Mesothelial cell of epicardium (in vitro differentiated cells): ENCODE measurements at places on chromosomes 3 and 15.

GRCh38 chr3:68706096-68706495, 226.3 kb downstream of the TAFA4 start:
- DNase-seq = no peak

DNA sequence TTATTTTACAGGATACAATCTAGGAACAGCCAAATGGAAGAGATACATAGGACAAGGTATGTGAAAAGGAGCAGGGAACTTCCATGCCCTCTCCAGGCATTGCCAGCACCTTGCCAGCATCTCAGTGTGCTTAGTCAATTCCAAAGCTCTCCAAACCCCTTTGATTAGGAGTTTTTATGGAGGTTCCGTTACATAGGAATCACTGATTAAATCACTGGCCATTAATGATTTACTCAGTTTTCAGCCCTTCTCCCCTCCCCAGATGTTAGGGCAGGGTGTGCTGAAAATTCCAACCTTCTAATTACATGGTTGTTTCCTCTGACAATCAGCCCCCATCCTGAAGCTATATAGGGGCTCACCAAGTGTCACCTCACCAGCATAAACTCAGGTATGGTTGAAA, 11.5 kb downstream of the MYLK start:
- no peak for DNase-seq

- DNase-seq = no peak
These were observed 9.1 kb downstream of the MRPS11 start for GRCh38 chr15:88476635-88477060.

DNA sequence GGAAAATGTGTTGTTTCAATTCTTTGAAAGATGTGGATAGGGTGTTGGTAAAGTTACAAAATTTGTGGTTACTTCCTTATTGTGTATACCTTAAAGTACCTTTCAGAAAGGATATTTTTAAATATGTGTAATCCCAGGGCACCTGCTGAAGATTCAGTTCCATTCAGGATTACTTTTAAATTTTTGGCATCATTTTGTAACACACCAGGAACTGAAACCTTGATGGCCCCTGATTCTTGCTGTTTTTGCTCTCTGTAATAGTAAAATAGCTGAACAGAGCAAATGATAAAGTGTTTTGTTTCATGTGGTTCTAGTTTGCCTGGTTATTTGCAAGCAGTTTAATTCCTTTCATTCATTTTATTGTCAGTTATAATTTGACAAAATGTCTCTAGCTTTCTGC, 160.9 kb downstream of the KLHL25 start:
- no peak for DNase-seq

GRCh38 chr3:151459358-151459757, 1.5 kb downstream of the IGSF10 start:
- no peak for DNase-seq

DNA sequence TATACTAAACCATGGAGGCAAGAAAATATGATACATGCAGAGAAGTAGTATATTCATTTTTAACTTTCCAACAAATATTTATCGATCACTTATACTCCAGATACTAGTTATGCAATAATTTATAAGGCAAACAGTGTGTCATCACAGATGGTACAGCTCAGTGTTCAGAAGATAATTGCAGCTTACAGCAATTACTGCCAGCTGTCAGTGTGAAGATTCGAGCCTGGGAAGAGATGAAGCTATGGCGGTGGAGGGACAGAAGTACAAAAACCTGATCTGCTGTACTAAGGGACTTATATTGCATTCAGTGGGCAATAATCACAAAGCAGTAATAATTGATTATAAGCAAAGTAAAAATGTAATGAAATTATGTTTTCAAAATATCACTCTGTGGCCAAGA, 170.6 kb upstream of the EPHA3 start:
- no peak for DNase-seq

DNA sequence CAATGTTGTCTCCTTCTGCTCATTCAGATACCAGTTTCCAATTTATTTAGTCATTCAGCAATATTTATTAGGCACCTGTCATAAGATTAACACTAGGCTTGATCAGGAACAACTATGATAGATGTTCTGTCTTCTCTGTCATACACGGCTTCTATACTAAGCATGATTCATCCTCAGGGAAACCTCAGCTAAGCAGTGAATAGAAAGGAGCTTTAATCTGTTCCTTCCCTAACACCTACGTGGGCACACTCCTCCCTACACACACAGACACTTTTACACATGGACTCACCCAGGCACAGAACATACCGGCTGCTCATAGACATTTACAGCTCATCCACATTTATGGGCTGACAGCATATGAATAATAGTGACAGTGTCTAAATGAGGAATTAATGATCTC, 136.9 kb downstream of the LEKR1 start:
- no peak for DNase-seq

DNA sequence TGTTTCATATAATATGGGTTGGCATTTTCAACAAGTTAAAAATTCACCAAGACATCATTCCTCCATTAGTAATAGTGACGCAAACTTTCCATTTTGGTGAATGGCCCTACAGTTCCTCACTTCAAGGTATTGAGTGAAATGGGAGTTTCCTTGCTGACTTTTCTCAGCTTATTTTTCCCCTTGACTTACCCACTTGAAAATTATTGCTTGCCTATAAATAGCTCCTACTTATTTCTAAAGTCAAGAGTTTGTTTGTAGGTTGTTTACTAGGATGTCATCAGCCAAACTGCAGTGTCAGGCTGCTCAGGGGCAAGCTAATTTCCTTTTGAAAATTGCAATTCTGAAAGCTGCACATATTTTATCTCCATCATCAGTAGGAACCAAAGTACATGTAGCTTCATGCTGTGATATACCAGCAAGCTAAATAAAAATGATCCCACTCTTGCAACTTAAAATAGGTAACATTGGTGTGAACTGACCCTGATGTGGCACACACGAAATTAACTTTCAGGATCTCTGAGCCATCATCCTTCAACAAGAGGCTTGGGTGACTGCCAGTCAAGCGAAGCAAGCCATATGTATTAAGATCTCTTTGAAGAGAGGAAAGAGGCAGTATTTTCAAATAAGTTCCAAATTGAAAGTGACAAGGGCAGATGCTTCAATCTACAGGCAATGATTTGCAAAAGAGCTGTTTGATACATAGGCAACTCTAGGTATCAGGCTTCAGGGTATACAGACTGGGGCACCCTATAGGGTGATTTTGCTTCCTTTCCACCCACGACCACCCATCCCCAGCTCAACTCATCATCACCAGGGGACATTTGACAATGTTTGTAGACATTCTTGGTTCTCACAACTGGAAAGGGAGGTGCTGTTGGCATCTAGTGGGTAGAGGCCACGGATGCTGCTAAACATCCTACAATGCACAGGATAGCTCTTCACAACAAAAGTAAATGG, 66.8 kb upstream of the RASGRP1 start:
- DNase-seq = no peak

GRCh38 chr3:157271283-157271882, 111.4 kb upstream of the CCNL1 start:
- DNase-seq = no peak

DNA sequence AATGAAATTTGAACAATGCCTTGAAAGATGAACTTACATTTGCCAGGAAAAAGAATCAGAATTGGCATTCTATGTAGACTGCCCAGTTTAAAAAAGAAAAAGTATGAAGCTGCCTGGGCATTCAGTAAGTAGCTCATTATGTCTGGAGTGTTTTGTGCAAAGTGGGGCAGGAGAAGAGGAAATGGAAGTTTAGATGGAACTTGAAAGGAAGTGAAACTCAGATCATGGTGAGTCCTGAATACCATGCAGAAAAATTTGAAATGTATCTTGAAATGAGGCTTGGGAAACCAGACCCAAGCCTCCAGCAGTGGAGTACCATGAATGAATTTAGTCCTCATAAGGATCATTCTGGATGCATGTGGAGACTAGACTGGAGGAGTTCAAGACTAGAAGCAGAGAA, 4.8 kb upstream of the MORC1 start:
- no peak for DNase-seq

DNA sequence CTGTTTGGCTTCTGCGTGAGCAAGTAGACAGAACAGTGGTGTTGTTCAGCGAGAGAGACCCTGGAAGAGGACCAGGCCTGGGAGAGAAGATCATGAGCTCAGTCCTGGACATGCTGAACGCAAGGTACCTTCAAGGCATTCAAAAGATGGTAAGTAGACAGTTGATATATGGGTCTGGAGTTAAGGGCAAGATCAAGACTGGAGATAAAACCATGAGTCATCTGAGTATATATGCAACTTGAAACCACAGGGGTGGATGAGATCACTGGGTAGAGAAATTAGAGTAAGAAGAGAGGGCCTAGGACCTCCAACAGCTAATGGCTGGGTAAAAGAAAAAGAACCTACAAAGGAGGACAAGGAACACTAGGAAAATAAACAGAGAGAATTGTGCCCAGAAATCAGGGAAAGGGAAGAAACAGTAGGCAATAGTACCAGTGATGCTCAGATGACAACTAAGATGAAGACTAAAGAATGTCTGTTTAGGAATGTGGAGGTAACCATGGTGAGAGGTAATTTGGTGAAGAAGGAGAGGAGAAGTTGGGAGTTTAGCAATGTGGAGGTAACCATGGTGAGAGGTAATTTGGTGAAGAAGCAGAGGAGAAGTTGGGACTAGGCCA, 343.2 kb upstream of the ADAMTS9 start:
- DNase-seq = no peak

GRCh38 chr3:129004639-129005295, 3.7 kb downstream of the EFCC1 start:
- no peak for DNase-seq

DNA sequence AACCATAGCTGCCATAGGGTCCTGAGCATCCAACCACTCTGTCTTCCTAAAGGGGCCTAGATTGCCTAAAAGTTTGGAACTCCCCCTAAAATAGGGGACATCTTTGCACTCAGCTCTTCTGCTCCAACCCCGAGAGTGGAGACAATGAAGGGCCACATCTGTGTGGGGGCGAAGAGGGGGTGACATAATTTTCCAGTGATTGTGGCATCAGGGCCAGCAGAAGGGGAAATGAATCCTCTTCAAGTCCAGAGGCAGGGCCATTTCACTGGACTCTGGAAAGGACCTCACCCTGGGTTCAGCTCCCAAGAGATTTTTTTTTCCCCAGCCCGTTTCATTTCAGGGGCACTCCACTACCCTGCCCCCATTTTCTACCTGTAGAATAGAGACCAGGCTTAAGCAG, 4.6 kb upstream of the ANKRD63 start:
- no peak for DNase-seq

DNA sequence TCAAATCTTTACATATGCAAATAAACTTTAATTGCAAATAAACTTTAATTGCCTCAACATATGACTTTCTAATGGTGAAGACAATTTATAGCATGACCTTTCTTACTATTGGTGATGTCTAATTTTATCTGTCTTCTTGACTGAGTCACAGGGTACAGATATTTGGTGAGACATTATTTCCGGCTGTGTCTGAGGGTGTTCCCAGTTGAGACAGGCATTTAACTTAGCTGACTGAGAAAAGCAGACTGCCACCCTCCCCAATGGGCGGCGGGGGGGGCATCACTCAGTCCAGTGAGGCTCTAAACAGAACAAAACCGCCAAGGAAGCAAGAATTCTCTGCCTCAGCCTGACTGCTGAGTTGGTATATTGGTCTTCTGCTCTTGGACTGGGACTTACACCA, 160.0 kb downstream of the TBL1XR1 start:
- DNase-seq = no peak

- DNase-seq = no peak
These were observed 50.4 kb downstream of the GLB1 start for GRCh38 chr3:33046521-33046920.

DNA sequence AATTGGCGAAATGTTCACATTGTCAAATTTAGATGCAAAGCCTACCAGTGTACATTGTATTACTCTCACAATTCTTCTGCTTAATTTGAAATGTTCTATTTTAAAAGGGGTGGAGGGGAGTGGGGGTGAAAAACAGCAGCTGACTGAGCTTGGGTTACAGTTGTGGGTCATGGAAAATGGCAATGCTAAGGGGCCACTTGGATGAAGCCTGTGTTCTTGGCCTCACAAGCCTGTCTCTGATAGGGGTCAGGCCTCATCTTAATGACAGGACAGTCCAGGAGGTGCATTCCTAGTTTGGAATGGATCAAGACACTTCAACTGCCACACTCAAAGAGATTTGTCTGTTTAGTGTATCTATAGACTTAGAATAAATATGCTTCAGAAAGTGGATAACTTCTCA, 158.2 kb downstream of the TNIK start:
- DNase-seq = no peak

DNA sequence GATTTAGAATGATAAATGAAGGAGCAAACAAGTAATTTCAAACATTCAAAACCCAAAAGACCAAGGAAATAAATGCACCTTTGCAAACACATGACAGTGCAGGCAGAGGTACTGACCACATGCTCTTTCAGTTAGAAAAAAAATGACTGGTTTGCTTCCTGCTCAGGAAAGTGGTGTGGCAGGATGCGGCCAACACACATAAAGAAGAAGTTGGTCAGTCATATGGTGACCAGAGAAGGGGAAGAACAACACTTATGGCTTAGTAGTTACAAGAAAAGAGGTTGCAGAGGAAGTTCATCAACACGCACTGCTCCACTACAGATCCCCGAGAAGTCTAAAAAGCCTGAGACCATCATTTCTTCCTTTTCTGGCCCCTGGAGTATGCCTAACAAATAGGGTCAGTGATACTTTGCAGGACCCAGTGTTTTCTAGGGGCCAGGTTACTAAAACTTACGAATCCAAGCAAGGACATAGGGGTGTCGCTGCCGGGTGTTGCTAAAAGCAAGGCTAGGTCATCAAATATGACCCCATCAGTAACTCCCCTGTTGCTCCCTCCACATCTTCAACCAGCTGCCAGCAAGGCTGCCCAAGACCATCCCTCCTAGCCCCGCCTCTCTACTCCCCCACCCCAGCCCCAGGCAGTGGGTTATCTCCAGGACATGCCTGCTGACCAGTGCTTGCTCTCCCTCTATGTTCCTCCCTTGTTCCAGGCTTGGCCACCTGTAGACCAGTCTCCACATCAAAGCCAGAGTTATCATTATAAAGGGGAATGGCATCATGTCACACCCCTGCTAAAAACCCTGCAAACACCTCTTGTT, 11.2 kb downstream of the ATP8B4 start:
- no peak for DNase-seq

- no peak for DNase-seq
These were observed 165.7 kb downstream of the P3H2 start for GRCh38 chr3:189954733-189955665.

GRCh38 chr3:15367059-15367458, 34.7 kb upstream of the SH3BP5 start:
- DNase-seq = no peak

GRCh38 chr3:59809016-59809415, 759.2 kb upstream of the CFAP20DC start:
- no peak for DNase-seq

GRCh38 chr15:56950979-56951378, 32.5 kb downstream of the TCF12 start:
- DNase-seq = no peak

DNA sequence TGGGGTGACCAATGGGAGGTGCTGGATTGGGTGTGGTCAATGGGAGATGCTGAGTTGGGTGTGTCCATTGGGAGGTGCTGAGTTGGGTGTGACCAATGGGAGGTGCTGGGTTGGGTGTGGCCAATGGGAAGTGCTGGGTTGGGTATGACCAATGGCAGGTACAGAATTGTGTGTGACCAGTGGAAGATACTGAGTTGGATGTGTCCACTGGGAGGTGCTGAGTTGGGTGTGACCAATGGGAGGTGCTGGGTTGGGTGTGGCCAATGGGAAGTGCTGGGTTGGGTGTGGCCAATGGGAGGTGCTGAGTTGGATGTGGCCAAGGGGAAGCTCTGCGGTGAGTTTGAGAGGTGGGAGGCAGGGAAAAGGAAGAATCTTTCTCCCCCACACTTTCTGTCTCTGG, 250.0 kb upstream of the PROK2 start:
- no peak for DNase-seq
